K562 (cell line): ENCODE measurements at places on chromosomes 2 and 18.

DNA sequence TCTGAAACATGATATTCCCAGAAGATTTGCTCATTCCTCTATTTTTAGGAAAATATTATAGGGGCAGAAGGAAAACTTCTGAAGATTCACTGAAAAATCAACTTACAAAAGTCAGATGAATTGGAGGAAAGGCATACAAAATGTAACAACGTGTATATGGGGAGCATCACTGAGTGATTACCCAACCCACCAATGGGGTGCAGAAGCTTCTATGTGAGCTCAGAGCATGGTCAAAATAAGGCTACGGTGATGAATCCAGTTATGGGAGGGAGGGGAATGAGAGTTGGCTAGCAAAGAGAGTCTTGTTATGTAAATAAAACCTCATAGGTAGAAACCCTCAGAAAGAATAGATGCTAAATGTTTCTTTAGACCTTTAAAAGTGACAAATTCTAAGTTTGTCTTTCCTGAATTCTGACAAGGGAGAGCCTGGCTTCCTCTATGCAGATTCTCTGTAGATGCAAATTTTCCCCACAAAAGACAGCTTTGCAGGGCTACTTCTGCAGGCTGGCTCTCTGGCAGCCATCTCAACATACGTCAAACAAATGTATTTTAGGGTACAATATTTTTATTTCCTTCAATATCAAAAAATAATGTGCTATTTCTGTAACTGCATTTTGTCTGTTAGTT is 171.4 kb upstream of the NDUFV2 start:
- no peak overlapping the region for H3K4me3 ChIP-seq
- H3K27me3 ChIP-seq, result no peaks in the 10 kb centered on the region
- H3K4me1 ChIP-seq, result 0 out of 3 replicates have a peak, but pooled peaks cover under 1% of the 10 kb centered on the region

- peak; percentile 84 for DNase-seq
- no peaks in the 10 kb centered on the region for H3K36me3 ChIP-seq
- no peaks in the 10 kb centered on the region for H3K27me3 ChIP-seq
These were observed 10.4 kb upstream of the KCNE4 start for GRCh38 chr2:223041527-223042109.

GRCh38 chr2:96202152-96202854 is 6.3 kb downstream of the STARD7 start:
- H3K4me3 ChIP-seq, result no peak overlapping the region
- H3K27ac ChIP-seq, result no peak overlapping the region
- H3K27me3 ChIP-seq, result no peaks in the 10 kb centered on the region
- H3K4me1 ChIP-seq, result peaks cover 15% of the 10 kb centered on the region
- peaks cover 62% of the 10 kb centered on the region for H3K36me3 ChIP-seq

GRCh38 chr18:36636237-36636817 is 192.5 kb downstream of the TPGS2 start:
- no peaks in the 10 kb centered on the region for H3K4me1 ChIP-seq
- no peak for DNase-seq
- peaks cover 13% of the 10 kb centered on the region; the same call in 1 of the 2 replicates for H3K27me3 ChIP-seq
- H3K36me3 ChIP-seq, result no peaks in the 10 kb centered on the region
- no peak overlapping the region for H3K4me3 ChIP-seq

DNA sequence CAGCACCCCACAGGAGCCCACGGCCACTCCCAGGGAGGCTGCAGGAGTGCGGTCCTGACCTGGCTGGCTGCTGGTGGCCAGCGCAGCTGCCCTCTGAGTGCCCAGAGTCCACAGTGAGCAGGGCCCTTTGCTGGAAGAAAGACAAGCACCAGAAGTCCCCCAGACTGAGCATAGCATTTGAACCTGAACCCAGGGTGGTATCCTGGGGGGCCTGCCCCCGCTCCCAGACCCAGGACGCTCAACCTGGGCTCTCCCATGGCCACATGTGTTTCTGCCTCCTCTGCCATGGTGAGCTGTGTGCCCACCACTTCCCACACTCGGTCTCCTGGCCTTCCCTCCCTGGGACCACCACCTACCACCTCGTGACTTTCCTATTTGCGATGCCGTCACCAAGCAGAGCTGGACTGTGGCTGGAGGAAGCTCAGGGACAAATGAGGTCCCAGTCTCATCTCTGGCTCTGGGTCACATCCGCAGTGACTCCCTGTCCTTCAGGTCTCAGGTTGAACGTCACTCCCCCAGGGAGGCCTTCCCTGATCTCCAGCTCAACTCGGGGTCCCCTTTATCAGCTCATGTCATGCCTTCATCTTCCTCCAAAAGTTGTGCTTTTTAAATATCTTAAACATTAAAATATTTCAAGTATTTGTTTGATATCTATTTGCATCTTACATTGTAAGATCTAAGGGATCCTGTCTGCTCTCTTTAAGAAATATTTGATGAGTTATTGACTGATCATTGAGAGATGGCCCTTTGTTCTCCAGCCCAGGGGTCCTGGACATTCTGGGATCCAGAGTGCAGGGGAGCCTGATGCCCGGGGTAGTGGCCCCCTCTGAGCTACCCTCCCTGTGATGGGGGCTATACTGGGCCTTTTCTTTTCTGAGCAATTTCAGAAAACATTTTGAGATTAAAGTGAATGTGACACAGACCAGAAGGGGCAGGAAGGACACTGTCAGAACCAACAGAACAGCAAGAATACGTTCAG is 16.4 kb upstream of the GPR55 start:
- no peaks in the 10 kb centered on the region for H3K36me3 ChIP-seq
- H3K27ac ChIP-seq, result no peak overlapping the region

- no peaks in the 10 kb centered on the region for H3K36me3 ChIP-seq
- no peak overlapping the region for H3K27ac ChIP-seq
- no peak for DNase-seq
- no peaks in the 10 kb centered on the region for H3K4me1 ChIP-seq
- no peaks in the 10 kb centered on the region for H3K27me3 ChIP-seq
These were observed 467.2 kb downstream of the SPAG16 start for GRCh38 chr2:213751446-213751845.

GRCh38 chr2:67904966-67905365 is 157.8 kb downstream of the C1D start:
- H3K4me1 ChIP-seq, result no peaks in the 10 kb centered on the region
- H3K36me3 ChIP-seq, result no peaks in the 10 kb centered on the region
- no peak overlapping the region for H3K4me3 ChIP-seq
- no peak overlapping the region for H3K27ac ChIP-seq

DNA sequence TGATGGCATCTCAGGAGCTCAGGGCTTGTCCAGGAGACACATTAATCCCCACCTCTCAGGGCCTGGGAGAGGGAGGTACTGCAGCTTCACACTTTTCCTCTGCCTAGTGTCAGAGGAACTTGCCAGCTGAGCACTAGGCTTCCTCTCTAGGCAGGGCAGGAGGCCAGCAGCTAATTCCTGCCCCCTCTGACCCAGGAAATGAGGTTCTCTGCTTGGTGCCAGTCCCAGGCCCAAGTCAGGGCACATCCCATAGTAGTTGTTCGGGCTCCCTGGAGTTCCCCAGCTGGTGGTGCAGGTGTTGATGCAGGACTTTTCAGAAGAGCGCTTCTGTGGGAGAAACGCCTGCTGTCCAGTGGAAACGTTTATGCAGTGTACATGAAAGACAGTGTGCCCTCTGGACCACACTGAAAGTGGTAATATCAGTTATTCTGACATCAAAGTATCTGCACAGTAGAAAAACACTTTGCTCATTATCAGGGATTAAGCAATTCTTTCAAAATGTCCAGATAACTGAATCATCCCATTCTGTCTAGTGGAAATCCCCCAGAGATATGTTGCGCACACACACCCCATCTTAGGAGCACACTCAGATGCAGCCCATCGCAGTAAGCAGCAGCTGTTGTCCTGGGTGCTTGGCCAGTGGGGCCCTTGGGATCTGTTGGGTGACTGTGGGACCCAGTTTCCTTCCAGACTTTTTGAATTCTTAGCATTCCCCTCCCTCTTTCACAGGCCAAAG is 17.8 kb upstream of the SCLY start:
- H3K4me1 ChIP-seq, result no peaks in the 10 kb centered on the region

- H3K36me3 ChIP-seq, result peaks cover 5% of the 10 kb centered on the region; the same call in 1 of the 3 replicates
- H3K4me3 ChIP-seq, result no peak overlapping the region
- no peaks in the 10 kb centered on the region for H3K27me3 ChIP-seq
- H3K4me1 ChIP-seq, result no peaks in the 10 kb centered on the region
- no peak for DNase-seq
These were observed 15.4 kb downstream of the DSG2 start for GRCh38 chr18:31513189-31513935.

GRCh38 chr2:150286730-150287362 is 200.6 kb downstream of the RND3 start:
- DNase-seq, result no peak
- H3K27ac ChIP-seq, result no peak overlapping the region
- H3K27me3 ChIP-seq, result no peaks in the 10 kb centered on the region
- no peaks in the 10 kb centered on the region for H3K4me1 ChIP-seq
- H3K36me3 ChIP-seq, result no peaks in the 10 kb centered on the region
